G401 (cell line): ENCODE measurements at places on chromosomes 7 and 10.

GRCh38 chr7:137073571-137074325, 205.3 kb downstream of the CHRM2 start:
- DNase-seq: no peak

- DNase-seq: no peak
Measured at GRCh38 chr7:20927976-20928375, 141.3 kb upstream of the SP8 start.

DNA sequence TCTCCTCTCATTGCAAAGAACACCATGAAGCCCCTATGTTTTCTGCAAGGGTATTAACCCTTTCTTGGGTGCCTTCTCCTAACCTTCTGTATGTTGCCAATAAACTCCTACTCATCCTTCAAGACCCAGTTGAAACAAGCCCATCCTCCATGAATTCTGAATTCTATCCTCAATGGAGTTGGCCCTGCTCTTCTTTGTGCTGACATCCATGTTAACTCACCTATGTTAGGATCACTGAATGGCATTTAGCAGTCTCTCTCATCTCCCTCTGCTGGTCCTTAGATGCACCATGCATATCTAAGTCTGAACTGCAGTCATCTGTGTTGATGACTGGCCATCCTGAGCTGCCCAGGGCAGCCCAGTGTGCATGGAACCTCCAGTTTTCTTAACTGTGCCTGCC, 129.8 kb downstream of the BUB3 start:
- DNase-seq: no peak

DNA sequence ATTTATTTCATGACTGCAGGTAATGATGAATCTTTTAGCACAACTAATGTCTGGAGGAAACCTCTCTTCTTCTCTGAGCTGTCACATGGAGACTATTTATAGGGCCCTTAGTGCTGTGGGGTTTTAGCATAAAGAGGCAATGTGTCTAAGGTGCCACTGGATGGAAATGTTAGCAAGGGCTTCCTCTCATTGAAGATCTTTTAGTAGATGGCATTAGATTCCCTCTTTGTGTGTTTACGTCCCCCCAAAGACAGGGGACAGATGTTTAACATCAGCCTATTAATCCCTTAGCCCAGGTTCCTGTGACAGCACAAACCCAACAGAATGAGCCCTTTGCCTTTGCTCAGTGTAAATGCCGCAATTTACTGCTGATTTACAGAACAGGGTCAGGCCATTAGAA, 208.6 kb downstream of the SKAP2 start:
- peak; percentile 52 for DNase-seq

- DNase-seq: peak; percentile 16
Measured at GRCh38 chr7:139620676-139621344, 97.3 kb downstream of the CLEC2L start.
